ENCODE measurements at places on chromosomes 1 and 21.

DNA sequence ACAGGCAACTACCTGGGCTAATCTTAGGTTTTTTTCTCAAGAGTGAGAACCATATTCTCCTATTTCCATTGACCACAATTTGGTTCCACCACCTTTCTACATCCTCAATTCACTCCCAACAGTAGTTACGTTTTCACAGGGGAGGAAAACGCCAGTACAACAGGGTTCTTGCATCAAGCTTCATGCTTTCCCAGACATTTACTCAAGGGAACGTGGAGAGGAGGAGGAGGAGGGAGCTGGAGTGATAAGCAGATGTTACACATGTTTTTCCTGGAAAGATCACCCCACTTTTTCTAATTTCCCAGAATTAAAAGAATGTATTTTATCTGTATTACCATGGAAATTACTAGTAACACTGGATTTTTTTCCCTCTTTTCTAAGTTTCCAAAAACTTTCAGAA, 58.3 kb downstream of the RGS5 start:
- no peak for DNase-seq

- no peak for DNase-seq
These were observed 69.6 kb upstream of the KCTD3 start for GRCh38 chr1:215497528-215497927.

GRCh38 chr1:206582971-206583706, 29.1 kb downstream of the EIF2D start:
- no peak for DNase-seq

GRCh38 chr1:153262462-153263157, 3.1 kb downstream of the LORICRIN start:
- no peak for DNase-seq

DNA sequence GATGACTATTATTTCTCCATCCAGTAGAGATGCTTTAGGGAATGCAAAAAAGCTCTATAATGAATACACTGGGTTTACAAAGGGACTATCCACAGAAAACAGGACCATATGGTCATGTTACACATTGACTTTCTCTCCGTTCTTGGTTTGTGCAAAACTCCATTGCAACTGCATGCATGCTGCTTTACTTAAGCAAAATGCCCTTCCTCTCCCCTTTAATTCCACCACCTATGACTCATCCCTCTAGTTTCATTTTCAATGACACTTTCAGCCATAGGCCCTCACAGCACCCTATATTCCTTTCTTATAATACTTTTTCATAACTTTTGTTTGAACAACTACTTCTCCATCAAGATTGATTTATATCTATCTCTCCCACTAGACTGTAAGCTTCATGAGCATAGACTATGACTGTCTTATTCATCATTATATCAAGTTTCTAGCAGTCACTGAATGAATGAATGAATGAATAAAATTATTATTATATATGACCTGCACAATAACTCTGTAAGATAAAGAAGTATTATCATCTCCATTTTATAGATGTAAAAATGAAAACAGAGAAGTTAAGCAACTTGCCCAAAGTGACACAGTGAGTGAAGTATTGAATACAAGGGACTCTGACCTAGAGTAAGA, 248.9 kb downstream of the PLPP3 start:
- DNase-seq: no peak

DNA sequence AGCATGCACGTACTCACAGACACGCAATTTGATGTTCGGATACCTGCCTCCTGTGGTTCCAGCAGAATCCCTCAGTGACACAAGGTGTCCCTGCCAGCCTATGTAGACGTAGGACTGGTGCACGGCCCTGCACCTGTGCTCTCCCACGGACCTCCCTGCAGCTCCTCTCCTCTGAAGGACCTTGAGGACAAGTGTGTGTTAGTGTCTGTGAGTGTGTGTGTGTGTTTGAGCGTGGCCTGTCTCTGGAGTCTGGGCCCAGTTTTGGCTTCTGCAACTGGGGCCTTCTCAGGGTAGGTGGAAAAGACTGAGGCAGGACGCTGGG, 22.5 kb upstream of the DMBX1 start:
- DNase-seq: no peak

DNA sequence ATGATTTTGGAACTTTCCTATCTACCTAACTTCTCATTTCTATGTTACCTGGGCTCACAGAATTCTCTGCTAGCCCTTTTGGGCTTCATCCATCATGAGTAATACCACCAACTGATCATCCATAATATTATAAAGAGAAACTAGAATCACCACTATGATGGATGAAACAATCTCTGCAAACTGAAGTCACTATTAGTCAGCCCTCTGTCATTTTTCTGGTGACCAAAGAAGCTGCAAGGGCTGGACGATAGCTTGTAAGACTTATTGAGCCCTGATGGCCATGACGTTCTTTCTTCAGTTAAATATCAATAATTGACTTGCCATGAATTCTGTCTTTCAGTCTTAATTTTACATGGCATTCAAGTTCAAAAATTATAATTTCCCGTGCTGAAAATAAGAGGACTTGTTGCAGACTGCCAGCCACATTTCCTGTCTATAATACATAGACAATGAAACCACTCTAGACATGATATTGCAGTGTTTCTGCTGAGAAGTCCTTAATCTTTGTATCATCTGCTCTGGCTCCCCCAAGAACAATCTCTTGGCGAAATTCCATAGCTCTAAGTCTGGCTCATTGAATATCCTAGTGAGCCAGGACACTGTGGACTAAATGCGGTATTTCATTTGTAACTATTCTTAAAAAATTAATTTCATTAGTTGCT, 655.0 kb upstream of the CAMK1G start:
- no peak for DNase-seq

DNA sequence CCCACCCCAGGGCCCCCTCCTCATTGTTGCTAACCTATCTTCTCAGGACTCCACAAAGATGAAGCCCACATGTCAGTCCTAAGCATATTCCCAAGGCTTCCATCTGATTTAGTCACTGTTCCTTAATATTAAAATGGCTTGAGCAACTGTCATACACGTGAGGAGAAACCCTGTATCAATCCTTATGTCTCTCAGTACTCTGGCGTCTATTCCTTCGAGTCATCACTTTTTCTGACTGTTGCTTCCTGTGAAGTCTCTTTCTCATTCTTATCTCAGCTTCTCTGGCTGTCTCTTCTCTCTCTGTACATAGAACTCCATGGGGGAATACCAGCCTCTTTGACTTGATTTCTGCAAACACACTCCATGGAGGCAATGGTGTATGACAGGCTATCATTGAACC, 98.4 kb downstream of the C4BPA start:
- no peak for DNase-seq

DNA sequence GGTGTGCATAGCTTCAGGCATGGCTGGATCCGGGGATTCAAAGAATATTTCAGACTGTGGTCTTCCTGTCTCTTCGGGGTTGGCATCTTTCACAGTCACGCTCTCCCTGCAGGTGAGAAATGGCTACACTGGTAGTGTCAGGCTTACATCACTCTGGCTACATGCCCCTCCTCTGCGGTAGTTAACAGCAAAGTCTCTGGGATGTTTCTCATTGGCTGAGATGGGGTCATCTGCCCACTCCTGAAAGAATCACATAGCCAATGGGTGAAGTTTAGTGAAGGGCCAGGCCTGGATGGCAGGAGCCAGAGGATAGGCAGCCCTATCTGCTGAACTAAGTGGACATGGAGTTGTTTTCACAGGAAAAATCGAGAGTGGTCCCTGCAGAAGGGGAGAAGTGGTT, 356.5 kb downstream of the MATN1 start:
- peak; percentile 25 for DNase-seq

DNA sequence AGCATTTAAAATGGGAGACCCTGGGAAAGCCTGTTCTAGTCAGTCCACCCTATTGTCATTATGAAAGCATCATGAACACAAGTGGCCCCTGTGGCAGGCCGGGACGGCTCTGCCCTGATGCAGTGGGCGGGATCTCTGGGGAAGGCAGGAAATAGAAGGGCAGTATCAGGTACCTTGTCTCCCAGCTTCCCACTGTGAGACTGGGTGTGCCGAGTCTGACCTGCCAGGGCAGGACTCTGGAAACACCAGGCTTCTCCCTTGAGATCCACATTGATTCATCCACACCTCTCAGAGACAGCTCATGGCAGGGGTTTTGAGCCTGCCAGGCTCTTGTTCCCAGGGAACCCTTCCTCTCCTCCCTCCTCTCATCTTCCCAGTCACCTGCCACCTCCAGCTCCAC, 24.5 kb upstream of the GNPAT start:
- no peak for DNase-seq

DNA sequence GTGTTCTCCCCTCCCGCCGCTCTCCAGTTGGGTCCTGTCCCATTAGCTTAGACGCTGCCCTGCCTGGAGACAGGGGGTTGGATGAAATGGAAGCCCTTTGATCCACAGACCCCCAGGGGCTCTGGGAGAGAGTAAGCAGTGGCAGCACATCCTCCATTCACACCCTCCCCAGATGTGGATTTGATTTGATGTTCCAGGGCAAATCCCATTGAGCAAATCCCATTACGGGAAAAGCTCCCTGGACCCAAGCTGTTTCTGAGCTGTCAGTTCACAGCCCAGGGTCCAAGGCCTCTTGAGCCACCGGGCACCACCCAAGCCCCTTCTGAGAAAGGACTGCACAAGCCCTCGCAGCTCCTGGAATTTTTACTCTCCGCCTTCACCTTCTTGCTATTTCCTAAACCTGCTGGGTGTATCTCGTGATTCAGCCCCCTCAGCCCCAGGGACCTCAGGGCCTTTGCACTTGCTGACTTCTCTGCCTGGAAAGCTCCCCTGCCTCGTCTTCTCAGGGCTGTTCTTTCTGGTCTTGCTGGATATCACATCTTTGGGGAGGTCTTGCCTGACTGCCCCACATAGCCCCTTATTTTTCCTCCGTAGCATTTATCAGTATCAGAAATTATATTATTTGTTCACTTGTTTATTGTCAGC, 101.1 kb downstream of the PAX7 start:
- DNase-seq: no peak

DNA sequence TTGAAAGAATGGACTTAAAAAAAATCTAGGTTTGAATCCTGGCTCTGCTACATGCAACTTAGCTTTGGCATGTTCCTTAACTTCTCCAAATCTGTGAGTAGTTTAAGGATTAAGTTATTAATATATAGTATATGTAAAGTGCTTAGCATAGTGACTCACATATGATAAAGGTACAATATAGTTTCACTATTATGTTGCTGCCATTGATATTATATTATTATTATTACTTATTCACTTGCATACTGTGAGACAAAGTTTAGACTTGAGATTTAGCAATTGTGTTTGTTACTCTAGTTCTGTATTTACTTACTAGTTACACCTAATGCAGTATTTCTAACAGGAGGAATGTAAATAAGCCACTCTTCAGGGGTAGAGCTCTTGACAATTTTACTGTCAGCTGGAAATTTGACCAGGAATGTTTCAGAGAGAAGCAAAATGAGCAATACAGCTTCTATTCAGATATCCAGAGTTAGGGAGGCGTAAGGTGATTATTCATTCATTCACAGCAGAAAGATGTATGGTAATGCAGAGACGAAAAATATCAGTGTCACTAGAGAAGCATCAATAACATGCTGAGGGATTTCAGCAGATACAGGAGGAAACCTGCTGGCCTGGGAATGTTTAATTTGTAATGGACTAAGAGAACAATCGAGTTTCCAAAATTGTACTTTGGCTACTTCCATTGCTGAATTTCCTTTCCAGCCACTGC, 25.5 kb downstream of the RGS7 start:
- no peak for DNase-seq

- no peak for DNase-seq
These were observed 37.5 kb downstream of the ELAPOR1 start for GRCh38 chr1:109151146-109151990.

- no peak for DNase-seq
These were observed 185.9 kb upstream of the EDN2 start for GRCh38 chr1:41670217-41670957.

DNA sequence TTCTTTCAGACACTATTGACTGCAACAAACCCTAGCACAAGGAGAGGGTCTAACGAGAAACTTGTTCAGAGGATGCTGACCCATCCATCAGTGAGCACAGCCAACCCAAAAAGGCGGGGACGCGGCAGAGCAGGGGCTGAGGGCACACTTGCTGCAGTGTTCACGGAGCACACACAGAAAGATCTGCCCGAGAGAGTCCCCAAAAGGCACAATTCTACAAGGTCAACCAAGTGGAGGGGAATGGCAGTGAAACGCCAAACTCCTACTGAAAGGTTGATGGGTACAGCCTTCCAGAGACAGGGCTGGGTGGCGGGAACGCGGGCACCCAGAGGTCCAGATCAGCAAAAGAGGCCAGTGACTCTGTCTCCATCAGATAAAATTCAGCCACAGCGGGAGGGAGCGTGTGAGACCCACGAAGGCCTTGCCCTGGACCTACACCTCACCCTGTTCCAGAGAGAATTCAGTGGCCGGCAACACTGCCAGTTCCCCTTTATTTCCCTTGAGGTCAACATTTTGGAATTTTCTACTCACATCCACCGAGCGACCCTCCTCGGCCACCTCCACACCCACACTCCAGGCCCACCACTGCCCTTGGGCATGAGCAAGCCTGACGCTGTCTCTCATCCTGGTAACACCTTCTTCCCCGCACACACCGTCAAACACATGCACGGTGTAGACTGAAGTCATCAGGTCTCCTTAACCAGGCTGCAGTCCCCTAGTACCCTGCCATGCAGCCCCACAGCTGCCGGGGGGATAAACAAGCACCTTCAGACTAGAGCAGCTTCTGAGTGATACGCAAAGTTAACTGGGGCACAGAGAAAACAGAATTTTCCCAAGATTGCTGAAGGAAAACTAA, 5.5 kb downstream of the GNG4 start:
- no peak for DNase-seq

- no peak for DNase-seq
These were observed 1.6 kb downstream of the UTP11 start for GRCh38 chr1:38014171-38014570.

Measured in activated CD8-positive, alpha-beta memory T cell treated with anti-CD3 and anti-CD28 coated beads, Interleukin-2, amount 10 ng/mL, durations not matched to agents 7 days and 5 days (primary cell).